Right lung (tissue), 10 donors: ENCODE measurements at places on chromosomes 7 and 10. TPM values are rescaled to one million over a fixed set of nuclear protein-coding genes. Genes with fewer than 3 reads are reported as not detected.
A peak's percentile ranks its signal among the peaks of the same experiment; 100 is the strongest.

DNA sequence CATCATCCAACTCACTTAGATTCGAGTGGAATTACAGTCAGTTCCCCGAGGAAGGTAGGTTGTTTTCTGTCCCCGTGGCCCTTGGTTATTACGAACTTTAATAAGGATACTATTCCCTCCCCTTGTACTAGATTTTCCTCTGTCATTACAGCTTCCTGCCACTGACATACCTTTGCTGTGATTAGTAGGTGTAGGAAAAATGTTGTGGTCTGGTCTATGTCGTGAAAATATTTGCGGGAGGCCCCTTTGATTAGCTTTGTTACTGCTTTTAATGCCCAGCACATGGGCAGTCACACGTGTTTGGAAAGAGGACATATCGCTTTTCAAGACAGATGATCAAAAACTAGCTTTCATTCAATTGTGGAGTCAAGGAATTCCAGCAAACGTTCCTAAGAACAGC lies 92.2 kb downstream of the GATA3 start:
- no peak for DNase-seq

DNA sequence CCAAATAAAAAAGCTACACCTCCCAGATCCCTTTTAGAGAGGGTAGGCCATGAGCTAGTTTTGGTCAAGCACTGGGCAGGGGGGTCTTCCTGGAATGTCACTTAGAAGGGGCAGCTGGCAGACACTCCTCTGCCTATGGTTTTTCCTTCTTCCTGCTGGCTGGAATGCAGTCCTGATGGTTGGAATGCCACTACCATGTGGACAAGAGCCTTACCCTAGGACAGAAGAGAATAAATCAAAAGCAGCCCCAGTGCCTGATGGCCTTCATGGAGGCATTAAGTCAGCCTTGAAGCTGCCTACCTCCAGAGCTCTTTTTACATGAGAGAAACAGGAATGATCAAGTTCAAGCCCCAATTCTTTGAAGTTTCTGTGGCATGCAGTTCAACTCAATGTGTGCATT lies 43.5 kb upstream of the SORBS1 start:
- no peak for DNase-seq

DNA sequence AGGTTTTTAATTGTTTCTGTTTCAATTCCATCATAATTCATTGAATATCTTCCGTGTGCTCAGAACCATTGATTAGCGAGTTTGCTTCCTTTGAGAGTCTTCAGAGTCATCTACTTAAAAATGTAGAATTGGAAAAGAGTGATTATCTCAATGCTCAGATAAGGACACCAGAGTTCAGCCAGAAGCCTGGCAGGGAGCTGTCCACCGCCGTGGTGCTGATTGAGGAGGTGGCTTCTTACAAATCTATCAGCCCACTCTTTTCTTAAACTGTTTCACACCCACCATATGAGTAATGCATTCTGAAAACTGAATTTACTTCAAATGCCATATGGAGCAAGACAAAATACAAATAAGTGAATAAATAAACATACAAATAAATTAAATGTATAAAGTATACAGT lies 79.3 kb downstream of the INSYN2A start:
- peak; percentile 50 for DNase-seq

- no peak for DNase-seq
Measured at GRCh38 chr10:93838278-93838677, 55.5 kb upstream of the SLC35G1 start.

GRCh38 chr10:95793401-95794045 lies 37.6 kb downstream of the ENTPD1 start:
- no peak for DNase-seq

DNA sequence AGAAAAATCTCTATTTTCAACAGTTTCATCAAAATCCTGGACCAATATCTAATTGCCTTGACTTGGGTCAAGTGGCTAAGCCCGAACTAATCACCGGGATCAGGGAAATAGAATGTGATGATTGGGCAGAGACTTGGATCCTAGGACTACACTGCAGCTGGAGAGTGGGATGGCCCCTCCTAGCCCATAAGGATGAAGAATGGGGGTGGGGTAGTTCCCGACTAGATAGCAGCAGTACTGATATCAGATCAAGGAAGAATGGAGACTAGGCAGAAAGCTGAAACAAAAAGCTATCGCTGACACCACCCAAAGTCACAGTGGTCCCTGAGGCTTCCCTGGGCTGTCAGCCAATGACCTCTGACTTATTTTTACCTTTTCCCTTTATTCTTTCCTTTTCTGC lies 160.4 kb upstream of the PHYHIPL start:
- DNase-seq: no peak

GRCh38 chr7:76294344-76295024 lies 8.0 kb upstream of the HSPB1 start:
- peak; percentile 94 for DNase-seq

DNA sequence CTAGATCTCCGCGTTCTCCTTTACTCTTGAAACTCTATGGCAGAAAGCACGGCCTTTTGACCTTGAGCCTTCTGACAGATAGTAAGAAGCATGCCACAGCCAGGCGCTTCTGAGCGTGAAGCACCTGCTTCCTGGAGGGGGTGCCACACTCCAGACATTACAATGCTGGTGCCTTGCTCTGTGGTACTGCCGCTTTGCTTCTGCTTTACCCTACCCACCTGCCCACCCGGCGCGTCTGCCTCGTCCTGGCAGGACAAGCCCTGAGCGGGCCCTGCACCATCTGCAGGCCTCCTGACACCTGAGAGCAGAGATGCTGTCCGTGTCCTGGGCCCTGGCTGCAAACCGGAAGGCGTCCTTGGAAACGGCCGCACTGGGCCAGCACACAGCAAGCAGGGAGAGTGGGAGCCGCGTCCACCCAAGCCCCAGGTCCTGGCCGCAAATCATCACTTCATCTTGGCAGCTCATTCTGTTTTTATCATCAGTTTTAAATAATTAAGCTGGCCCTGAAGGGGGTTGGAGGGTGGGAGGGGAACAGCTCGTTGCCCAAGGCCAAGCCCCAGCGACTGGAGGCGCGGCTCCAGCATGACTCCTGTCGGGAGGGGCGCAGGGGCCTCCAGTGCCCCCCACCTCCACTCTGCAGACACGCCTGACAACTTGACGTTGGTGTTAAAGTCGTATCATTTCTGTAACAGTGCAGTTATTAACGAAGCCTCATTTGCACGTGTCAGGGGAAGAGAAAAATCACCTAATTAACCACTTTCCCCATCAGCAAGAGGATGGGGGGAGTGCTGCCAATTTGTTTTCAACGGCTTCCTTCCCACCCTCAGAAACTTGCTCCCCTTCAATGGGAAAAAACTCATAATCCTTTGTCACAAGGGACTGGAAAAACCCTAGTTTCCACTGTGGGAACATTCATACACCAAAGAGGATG lies 132.2 kb downstream of the MAD1L1 start:
- no peak for DNase-seq

DNA sequence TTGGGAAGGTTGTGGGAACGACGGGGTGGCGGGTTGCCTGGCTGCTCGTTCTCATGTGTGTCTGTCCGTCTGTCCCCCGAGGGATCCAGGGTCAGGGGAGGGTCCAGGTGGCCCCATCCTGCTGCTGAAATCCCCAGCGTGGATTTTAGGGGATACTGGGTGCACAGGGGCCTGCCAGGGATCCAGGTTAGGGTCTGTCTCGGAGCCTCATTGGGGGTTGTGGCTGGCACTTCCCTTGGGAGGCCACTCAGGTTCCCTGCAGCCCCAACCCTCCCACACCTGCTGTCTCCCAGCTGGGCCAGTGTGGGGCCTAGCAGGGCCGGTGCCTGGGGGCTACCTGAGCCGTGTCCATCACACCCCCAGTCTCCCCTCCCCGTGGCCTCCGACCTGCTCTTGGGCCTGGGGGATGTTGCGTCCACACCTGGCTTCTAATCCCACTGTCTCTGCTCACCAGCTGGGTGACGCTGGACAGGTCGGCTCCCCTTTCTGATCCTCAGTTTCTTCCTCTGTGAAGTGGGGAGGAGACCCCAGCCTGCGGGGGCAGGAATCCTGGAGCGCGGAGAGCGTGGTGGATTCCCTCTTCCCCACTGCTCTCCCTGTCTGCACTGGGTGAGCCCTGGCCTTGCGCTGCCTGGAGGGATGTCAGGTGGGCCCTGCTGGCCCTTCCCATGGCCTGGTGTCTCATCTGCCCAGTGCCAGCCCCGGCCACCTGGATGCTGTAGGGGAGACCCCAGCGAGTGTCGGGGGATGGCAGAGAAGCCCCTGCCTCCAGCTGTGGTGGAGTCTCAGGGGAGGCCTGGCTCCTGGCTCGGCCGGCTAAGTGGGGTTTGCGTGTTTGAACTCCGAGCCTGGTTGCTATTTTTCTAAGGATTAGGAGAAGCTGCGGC lies 81.6 kb downstream of the UNCX start:
- DNase-seq: no peak

DNA sequence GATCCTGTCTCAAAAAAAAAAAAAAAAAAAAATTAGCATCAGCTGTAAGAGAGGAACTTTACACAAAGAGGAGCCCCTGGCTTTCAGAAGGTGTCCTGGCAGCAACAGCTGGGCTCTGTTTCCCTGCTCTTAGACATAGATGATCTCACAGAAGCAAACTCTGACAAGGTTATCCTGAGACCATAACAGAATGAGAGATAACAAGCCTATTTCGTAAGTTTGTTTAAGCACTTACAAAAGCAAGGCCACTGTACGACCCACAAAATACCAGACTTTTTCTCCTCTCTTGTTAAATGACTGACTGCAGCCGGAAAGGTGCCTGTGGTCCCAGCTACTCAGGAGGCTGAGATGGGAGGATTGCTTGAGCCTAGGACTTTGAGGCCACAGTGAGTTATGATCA lies 33.3 kb upstream of the OTUD1 start:
- peak; percentile 57 for DNase-seq

- DNase-seq: no peak
Measured at GRCh38 chr7:149828357-149829309, 9.5 kb upstream of the ZNF862 start.

DNA sequence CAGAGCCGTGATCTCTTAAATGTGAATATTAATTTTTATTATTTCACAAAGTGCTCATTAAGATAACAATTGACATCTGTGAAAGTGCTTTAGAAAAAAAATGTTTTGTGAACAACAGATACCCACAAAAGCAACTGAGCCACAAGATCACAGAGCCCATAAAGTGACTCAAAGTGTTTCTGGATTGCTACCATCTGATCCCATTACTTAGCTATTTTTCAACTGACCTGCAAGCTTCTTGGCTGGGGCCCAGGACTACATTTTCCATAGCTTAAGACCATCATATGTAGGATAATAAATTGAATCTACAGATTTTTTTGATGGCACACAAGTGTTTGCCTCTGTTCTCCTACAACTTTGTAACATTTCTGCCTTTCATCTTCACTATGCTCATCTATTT lies 674.4 kb downstream of the PHTF2 start:
- no peak for DNase-seq

- no peak for DNase-seq
Measured at GRCh38 chr7:137025469-137026175, 157.2 kb downstream of the CHRM2 start.

ELN gene
- 165 TPM for polyA plus RNA-seq

GJD4 gene
- not detected for polyA plus RNA-seq

BMPER gene
- polyA plus RNA-seq: 38.7 TPM
